Lung (tissue), 17 donors: ENCODE measurements at places on chromosomes 5 and 9. TPM values are rescaled to one million over a fixed set of nuclear protein-coding genes. Genes with fewer than 3 reads are reported as not detected.

DNA sequence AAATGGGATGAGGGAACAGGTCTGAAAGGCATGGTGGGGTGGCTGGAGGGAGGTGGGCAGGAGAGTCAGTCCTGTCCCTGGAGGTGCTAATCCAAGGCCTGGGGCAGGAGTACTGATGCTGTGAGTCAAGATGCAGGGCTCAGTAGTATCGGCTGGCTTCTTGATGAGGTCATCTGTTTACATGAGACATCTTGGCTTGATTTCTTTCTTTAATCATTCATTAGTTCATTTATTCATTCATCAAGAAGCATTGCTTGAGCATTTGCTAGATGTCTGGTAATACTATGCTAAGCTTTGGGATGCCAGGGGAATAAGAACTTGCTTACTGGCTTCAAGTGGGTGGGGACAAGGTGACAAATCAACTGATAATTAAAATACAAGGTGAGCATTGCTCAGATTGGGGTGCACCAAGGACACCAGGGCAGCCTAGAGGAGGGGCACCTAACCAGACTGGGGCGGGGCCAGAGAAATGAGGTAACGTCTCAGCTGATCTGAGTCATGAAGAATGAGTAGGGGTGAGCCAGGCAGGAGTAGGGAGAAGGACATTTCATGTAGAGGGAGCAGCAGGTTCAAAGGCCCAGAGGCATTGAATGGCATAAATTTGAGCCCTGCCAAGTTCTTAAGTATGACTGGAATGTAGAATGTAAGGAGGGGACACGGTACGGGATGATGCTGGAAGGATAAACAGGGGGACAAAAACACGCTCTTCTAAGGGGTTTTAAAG lies 88.8 kb downstream of the EGFLAM start:
- H3K36me3 ChIP-seq: no peaks in the 10 kb centered on the region
- H3K4me1 ChIP-seq: no peaks in the 10 kb centered on the region
- H3K27me3 ChIP-seq: no peaks in the 10 kb centered on the region
- no peak overlapping the region for H3K4me3 ChIP-seq
- DNase-seq: no peak

- no peak for DNase-seq
- no peak overlapping the region for H3K27ac ChIP-seq
- no peaks in the 10 kb centered on the region for H3K27me3 ChIP-seq
- H3K4me3 ChIP-seq: no peak overlapping the region
- H3K36me3 ChIP-seq: peaks cover 67% of the 10 kb centered on the region
Measured at GRCh38 chr5:177095088-177095669, 8.5 kb downstream of the FGFR4 start.

The GNAQ gene
- 75.1 TPM for total RNA-seq

DNA sequence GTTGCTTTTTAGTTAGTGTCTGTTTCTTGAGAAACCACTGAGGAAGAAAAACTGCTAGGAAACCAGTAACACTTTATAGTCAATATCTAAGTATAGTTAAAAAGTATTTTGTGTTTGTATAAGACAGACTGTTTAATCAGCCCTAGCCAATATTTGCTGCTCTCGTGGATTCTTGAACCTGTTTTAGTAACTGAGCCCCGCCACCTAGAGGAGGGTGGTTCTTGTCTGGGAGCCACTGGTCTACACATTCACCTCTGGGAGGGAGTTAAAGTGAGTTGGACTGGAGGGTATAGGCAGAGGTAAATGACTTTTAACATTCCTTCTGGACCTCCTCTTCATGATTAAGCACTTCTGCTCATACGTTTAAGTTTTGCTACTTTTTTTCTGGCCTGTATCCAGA lies 117.2 kb downstream of the SPATA31D1 start:
- H3K4me1 ChIP-seq: peaks cover 5% of the 10 kb centered on the region
- no peak for DNase-seq
- no peaks in the 10 kb centered on the region for H3K27me3 ChIP-seq
- no peaks in the 10 kb centered on the region for H3K36me3 ChIP-seq
- H3K27ac ChIP-seq: no peak overlapping the region

DNA sequence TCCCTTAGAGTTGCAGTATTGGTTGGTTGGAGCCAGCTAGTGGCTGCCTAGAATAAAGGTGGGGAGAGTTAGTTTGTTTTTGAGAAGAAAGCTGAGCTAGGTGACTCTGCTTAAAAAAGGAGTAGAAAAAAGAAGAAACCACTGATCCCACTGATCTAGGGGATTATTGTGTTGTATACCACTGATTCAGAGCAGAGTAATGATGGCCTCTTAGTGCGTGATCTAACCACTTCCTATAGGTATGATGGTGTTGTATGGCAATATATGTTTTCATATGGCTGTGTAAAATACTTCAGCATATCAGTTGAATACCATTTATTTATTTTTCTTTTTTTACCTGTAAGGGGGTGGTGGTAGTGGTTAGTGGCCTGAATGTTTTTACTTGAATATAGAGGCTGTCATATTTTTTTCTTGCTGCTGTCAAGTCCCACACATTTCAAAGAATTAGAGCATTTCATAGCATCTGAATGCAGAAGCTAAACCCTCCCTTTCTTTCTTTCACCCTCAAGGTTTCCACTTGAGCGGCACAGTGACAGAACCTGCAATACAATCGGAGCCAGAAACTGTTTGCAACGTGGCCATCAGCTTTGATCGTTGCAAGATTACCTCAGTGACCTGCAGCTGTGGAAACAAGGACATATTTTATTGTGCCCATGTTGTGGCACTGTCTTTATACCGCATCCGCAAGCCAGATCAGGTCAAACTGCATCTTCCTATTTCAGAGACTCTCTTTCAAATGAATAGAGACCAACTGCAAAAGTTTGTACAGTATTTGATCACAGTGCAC lies 140.3 kb downstream of the ZSWIM6 start:
- no peaks in the 10 kb centered on the region for H3K27me3 ChIP-seq
- no peak overlapping the region for H3K4me3 ChIP-seq
- DNase-seq: no peak

The ENTREP1 gene
- 20.9 TPM for total RNA-seq
